NCI-H524 treated with DMSO at 0.1 percent for 48 hours (cell line): ENCODE measurements at places on chromosomes 3 and 15.

DNA sequence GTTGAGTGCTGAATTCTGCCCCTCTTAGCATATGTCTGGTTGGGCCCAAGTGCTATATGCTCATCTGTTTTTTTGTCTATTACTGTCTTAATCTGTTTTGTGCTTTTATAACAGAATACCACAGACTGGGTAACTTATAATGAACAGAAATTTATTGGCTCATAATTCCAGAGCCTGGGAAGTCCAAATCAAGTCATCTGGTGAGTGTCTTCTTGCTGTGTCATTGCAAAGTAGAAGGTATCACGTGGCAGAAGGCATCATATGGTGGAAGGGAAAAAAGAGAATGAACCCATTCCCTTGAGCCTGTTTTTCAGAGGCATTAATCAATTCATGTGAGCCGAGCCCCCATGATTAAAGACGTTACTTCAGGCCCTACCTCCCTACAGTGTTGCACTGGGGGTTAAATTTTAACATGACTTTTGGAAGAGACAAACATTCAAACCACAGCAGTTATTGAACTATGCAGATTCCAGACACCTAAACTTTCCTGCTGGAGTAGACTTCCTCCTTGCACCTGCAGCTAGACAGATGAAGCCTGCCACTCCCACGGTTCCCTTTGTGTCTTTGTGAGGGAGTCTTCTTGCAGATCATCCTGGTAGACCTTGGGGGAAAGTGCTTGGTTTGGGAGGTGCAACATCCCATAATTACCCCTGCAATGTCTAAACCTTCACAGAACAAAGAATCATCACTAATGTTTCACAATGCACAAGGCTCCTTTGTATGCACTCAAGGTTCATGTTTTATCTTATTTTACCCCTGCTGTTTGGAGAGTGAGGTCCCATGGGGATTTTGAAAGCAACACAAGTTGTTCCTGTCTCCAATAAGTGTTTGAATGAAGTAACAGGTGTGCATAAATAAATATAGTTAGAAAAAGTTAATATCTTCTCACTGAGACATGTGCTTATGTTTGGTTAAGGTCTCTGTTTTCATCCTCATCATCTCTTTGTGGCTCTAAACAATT, 64.7 kb upstream of the XCR1 start:
- DNase-seq: no peak

GRCh38 chr15:33132233-33132580, 62.3 kb downstream of the FMN1 start:
- DNase-seq: no peak

GRCh38 chr3:9837701-9838582, 5.9 kb downstream of the RPUSD3 start:
- no peak for DNase-seq

GRCh38 chr3:133890037-133890436, 5.6 kb downstream of the RAB6B start:
- no peak for DNase-seq

DNA sequence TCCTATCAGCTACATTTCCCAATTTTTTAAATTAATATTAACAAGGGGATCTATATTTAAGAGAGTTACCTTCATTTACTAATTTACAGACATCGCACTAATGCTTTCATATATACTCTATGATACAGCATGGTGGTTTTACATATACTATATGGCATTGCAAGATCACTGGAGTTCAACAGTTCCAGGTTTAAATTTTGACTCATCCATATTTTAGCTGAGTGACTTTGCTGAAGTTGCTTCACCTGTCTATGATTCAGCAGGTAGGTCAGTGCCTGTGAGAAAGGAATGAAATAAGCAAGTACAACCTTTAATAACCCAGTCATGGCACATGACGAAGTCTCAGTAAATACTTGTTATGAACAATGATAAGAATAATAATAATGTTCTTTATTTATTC, 211.1 kb downstream of the P3H2 start:
- DNase-seq: no peak

GRCh38 chr15:62593681-62594399, 428.8 kb upstream of the C2CD4B start:
- no peak for DNase-seq

DNA sequence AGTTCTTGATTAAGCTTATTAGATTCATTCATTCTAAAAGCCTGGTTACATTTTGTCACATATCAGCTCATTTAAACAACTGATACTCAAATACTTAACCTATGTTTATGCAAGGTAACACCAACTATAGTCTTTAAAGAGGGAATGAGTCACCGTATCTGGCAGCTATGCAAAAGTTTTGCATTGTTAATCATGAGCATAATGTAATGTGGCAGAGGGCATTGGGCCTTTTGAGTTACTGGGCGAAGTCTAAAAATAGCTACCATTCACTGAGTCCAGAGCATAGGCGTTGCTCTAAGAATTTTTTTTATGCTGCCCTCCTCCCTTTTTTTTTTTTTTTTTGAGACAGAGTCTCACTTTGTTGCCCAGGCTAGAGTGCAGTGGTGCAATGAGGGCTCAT, 277.7 kb upstream of the ZNF717 start:
- DNase-seq: no peak
